HuH-7 (cell line): ENCODE measurements at places on chromosomes 11 and 22.
A peak's percentile ranks its signal among the peaks of the same experiment; 100 is the strongest.

DNA sequence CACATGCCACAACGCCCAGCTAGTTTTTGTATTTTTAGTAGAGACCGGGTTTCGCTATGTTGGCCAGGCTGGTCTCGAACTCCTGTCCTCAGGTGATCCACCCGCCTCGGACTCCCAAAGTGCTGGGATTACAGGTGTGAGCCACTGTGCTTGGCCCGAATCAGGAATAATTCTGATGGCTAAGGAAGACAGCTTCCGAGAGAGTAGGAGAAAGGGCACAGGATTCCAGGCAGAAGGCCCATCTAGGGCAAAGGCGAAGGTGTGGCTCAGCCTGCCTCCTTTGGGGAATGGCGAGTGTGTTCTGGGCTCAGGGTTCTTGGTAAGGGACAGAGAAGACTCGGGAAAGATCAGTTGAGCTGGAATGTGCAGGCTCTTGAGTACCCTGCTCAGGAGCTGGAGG is 1.6 kb upstream of the SYCE3 start:
- no peak for DNase-seq

GRCh38 chr22:16969508-16970327 is 38.3 kb downstream of the GAB4 start:
- DNase-seq, result no peak

DNA sequence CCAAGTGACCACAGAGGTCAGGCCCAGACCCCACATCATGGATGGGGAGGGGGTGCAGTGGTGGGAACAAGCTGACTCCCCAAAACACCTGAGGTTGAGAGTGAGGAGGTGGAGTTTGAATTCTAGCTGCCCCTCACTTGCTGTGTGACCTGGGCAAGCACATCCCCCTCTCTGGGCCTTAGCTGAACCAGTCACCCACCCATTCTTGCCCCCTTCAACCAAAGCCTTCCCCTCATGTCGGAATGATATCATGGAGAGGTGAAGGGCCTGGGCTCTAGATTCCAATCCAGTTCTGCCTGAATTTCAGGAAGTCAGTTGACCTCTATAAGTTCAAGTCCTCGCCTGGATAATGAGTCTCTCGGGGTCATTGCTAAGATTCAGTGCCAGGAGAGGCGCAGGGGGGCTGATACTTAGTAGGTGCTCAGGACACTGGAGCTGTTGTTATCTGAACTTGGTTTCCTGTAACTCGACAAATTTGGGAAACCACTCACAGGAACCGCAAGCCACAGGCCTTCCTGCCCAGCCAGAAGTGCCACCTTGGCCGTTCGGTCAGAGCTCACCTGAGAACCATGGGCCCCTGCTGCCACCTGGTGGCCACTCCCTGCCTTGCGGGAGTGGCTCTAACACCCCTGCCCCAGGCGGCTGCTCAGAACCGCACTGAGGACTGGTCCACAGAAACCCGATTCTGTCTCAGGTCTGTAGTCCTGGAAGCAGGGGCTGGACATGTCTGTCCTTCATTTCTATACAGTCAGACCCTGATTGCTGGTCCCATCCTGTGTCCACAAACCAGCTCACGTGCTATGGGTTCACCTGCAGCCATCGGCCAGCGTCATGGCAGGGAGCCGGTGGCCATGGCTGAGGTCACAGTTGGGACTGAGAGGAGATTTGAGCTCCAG is 6.9 kb downstream of the CDC42EP1 start:
- peak; percentile 88 for DNase-seq

- no peak for DNase-seq
Measured at GRCh38 chr11:76665921-76666351, 4.6 kb downstream of the LRRC32 start.

GRCh38 chr22:18955696-18956095 is 19.6 kb upstream of the PRODH start:
- DNase-seq, result no peak

DNA sequence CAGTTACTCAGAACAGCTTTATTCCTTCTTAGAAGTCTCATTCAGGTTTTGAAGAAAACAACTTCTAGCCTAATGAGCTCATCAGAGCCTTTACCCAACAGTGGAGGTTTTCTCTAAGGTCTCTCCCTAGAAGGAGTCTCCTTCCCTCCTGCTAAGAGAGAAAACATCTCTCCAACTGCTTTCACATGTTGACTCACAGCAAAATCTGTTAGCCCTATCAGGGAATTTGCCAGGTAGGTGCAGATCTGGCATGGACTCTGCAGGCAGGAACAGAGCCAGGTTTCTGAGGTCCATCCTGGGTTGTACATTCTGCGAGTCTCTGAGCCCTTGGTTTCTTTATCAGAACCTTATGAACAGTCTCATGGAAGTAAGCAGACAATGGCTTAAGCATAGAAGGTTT is 214.4 kb downstream of the HIPK3 start:
- no peak for DNase-seq

DNA sequence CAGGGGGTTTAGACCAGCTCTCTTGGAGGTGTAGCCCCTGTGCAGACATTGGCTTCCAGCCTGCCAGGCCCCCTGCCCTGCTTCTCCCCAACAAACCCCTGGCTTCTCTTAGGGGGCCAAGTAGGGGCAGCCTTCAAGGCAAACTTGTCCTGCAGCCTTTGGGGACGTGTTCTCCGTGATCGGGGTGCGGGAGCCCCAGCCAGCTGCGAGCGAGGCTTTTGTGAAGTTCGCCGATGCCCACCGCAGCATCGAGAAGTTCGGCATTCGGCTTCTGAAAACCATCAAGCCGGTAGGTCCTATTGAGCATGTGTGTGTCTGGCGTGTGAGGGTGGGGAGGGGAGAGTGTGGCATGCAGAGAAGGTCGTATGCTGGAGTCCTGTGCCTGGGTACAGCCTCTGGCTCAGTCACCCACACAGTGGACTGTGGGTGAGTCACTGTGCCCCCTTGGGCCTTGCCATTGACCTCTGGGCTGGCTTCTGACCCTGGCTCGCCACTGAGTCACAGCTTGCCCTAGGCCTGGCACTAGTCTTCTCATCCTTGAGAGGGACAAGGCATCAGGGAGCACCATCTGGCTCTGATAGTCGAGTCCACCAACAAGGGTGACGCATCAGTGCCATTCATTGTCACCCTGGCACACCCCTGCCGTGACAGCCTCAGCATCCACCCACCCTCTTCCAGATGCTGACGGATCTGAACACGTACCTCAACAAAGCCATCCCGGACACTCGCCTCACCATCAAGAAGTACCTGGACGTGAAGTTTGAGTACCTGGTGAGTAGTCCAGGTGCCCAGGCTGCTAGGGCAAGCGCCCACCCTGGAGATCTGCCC is 11.4 kb downstream of the SLC16A8 start:
- DNase-seq, result no peak

GRCh38 chr11:79520086-79520485 is 79.3 kb upstream of the TENM4 start:
- DNase-seq, result no peak

- no peak for DNase-seq
Measured at GRCh38 chr11:133659538-133660201, 127.4 kb upstream of the OPCML start.

- DNase-seq, result no peak
Measured at GRCh38 chr11:130806746-130807145, 109.5 kb downstream of the SNX19 start.

- DNase-seq, result no peak
Measured at GRCh38 chr11:10398525-10398924, 56.5 kb upstream of the AMPD3 start.

- no peak for DNase-seq
Measured at GRCh38 chr11:14288189-14288935, 70.6 kb downstream of the RRAS2 start.

DNA sequence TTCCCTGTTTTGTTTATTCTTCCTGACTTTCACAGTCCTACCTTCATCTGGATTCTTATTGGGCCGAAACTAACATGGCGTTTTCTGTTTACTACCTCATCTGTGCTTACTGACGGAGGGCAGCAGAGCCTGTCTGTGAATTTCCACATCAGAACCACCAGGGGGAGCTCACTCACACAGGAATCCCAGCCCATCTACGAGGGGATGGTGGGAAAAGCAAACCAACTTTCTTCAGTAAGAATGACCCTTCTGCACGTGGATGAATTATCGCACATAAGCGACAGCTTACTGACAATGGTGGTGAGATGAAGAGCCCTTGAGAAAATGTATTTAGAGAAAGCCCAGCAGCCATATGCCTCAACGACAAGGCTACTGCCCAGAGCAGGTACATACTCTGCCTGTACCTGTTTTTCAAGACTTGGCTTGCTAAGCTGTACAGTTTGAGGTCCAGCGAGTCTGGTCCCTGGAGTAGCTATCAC is 42.5 kb downstream of the LARGE2 start:
- peak; percentile 72 for DNase-seq

GRCh38 chr11:35247428-35247827 is 108.5 kb downstream of the CD44 start:
- no peak for DNase-seq

DNA sequence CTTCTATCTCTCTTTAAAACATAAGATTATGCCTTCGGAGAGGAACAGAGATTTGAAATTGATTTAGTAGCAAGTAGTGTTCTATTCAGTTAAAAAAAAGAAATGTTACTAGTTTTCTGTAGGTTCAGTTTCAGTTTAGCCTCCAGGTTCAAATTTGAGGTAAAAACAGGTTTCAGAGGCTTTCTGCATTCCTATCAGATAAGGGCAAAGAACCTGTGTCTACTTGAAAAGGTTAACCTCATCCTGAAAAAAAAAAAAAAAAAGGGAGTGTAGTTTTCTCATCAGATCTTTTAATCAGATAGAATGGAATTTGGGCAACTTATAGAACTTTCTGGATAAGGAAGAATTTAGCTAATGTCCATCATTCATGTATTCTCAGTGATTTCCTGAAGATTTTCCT is 12.1 kb downstream of the C11orf97 start:
- no peak for DNase-seq
